Activated CD4-positive, alpha-beta T cell treated with anti-CD3 and anti-CD28 coated beads, Interleukin-2, amount 50 U/mL, for 48 hours (primary cell): ENCODE measurements at places on chromosomes 4 and X.

DNA sequence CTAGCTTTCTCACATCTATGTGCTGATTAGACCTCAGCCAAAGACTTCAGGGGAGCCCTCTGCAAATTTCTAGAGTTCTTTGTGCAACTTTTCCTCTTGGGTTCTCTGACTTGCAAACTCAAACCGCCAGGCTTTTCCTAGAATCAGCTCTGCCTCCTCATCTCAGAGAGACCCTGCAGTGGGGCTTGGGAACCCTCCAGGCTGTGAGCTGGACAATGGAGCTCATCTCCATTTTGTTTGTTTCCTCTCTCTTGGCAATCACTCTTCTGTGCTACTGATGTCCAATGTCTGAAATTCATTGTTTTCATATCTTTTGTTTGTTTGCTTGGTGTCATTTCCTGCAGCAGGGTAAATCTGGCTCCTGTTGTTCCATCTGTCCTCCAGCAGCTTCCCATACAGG, 33.0 kb downstream of the GYPB start:
- no peak for DNase-seq

- no peak for DNase-seq
Observed at GRCh38 chr4:152738827-152739226, 40.7 kb downstream of the TIGD4 start.

DNA sequence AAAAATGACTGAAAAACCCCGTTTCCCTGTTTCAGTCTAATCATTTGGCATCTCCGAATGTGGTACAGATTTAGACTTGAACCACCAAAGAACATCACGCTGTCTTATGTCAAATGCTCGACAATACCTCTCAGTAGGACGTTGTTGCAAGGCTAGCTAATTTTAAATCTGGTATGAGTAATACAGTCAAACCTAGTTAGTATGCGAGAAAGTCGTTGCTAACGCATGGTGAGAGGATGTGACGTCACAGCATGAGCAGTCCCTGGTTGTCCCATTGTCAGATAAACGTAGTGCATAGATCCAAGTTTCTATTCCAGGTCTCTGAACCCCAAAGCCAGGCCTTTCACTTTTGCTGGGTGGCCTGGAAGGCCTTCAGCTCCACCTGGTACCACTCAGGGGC, 44.7 kb downstream of the SETD7 start:
- DNase-seq, result no peak

DNA sequence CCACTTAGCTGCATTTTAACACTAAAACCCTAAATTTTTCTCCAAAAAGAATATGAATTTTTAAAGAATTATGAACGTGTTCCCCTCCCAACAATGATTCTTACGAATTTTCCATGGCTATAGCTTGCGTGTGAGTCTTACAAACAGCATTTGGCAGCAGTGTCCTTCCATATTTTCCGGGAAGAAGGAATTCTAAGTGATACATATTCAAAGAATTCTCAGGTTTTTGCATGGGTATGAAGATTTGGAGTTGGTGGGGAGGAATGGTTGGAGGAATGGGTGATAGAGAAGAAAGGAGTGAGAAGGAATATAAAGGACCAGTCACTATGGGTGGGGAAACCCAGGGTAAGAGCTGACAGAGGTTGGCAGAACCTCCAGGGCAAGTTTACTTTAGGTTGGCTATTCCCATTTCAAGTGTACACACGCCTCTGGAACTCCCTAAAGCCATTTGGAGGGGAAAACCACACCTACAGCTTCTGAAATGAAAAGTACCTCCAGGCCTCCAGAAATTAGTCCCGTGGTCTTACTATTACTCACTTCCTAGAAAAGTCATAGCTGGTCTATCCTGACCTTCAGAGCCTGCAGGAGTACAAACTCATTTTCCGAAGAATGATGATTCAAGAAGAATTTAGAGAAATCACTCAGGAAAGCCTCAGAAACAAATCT, 420.8 kb upstream of the DIPK2B start:
- no peak for DNase-seq

GRCh38 chrX:16966752-16967448, 20.4 kb downstream of the REPS2 start:
- DNase-seq, result no peak

DNA sequence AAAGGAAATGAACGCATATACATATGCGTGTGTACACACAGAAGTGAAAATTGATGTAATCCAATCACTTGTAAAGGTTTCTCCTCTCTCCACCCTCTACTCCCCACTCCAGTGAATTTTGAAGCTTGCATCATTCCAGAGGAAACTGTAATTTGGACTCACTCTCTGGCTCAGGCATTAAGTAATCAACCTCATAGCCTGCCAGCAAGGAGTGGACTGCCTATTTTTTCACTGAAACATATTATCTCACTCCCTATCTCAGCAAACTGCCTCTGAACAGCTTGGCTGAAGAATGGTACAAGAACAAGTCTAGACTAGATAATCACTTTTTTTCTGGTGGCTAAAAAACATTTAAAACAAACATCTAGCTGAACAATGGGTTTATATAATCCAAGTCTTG, 124.2 kb downstream of the C4orf51 start:
- DNase-seq, result no peak

- no peak for DNase-seq
Observed at GRCh38 chrX:130051176-130051845, 59.0 kb downstream of the ELF4 start.

GRCh38 chrX:136064661-136065043, 79.4 kb downstream of the SLC9A6 start:
- DNase-seq, result no peak

- no peak for DNase-seq
Observed at GRCh38 chr4:181176306-181176705, 1066.9 kb upstream of the TENM3 start.

GRCh38 chrX:152895724-152896420, 2.0 kb upstream of the ZNF185 start:
- DNase-seq, result no peak

DNA sequence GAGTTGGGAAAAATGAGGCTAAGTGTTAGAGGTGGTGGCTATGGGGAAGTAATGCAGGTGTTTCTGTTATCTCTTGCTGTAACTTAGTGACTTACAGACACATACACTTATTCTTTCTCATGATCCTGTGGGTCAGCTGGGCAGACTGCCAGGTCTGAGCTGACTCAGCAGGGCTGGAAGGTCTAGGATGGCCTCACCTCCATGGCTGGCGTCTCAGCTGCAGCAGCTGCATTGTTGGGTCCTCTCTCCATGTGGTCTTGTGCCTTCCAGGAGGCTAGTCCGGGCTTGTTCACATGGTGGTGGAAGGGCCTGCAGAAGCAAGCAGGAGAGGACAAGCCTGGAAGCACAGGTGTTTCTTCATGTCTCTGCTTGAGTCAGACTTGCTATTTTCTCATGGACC, 172.7 kb downstream of the NHS start:
- DNase-seq, result no peak

- DNase-seq, result no peak
Observed at GRCh38 chr4:118268780-118269179, 84.0 kb downstream of the PRSS12 start.

GRCh38 chr4:41465146-41465761, 72.7 kb upstream of the LIMCH1 start:
- DNase-seq, result no peak

DNA sequence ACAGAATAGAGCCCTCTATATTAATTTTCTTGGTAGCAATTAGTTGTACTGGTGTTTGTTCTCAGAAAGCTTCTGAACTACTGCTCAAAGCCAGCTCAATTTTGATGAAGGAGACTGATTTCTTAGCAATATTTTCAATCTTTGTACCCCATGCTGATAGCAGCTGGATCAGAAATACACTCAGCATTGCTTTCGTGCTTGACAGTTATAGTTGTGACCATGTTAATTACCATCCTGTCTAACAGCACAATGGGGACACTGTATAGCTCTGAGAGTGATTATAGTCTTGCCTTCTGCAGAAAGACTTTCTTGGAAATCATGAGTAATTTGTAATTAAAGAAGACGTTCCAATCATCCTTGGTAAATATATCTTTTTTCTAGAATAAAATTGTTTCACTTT, 79.7 kb upstream of the GNPDA2 start:
- DNase-seq, result no peak

DNA sequence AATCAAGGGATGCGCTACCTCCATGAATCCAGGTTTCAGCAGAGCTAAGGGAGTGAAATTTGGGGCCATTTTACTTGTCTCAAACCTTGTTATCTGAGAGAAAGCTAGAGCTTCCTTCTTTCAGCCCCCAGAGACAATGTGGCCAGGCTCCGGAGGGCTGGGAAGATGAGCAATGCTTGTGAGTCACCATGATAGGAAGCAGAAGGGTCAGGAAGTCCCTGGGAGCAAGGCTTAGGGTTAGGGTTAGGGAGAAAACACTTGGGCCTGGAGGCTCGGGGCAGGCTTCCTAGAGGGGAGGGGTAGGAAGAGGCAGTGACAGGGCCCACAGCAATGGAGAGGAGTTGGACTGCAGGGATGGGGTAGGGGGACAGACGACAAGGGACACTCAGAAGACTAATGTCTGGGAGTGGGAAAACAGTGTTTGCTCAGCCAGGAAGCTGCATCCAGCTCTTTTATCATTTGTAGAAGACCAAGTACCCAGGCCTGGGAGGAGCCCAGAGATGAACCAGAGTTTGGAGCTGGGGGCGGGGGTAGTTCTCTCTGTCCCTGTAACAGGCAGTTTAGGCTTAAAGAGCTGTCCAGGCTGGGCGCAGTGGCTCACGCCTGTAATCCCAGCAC, 16.4 kb upstream of the PORCN start:
- DNase-seq, result no peak

GRCh38 chrX:40154250-40154852, 56.6 kb upstream of the BCOR start:
- no peak for DNase-seq

DNA sequence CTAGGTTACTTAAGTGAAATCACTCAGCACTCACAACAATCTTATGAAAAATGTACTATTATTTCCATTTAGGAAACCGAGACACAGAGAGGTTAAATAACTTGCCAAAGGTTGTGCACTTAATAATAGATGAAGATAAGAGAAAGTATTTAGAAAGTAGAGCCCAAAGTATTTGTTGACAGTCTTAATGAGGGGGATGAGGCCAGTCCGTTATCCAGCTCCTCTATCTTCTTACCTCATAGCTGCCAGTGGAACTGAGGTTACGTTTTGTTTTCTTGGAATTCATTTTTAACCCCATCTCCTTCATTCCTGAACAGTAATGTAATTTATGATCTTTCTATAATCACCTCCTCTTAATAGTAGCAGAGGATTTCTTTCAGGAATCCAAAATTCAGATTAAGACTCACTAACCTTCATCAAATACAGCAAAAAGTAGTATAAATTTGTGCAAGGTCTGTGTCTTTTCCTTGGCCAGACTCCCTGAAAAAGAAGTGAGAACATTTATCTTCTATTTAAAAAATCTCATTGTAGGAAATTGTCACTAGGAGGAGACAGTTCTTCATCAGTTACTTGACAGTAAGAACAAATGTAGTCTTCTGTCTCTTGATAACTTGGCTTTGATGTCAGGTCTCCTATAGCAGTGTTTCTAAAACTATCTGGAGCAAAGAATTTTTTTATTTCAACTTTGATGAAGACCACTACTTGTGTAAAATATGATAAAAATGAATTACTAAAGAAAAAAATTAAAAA, 35.5 kb downstream of the F8 start:
- DNase-seq, result no peak

DNA sequence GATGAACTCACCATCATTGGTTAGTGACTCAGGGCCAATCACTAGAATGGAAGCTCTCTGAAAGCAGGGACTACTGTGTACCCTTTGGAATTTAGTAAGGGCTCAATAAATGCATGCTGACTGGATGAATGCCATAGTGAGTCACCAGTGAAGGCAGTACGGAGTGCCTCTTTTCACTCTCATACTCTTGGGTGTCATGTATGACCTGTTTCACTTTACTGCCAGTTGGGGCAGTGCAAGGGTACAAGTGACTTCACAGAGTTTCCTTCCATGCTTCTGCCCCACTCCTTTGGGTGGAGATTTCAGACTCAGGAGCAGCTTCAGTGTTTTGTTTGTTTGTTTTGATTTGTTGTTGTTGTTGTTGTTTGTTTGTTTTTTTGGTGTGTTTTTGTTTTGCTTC, 57.7 kb downstream of the SOX3 start:
- no peak for DNase-seq

DNA sequence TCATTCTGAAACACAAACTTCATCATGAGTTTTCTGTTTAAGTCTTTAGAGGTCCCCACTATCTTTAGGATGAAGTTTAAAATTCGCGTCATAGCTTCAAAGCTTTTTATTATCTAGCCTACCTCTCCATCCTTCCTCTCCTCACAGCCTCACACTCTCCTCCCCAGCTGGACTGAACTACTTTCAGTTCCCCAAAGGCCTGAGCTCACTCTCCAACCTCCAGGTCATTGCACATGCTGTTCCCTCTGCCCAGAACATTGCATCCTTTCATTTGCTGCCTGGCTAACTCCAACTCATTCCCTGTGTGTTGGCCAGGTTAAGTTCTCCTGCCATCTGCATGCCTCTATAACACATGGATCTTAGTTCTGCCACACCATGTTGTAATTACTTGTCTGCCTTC, 2.9 kb upstream of the OTUD5 start:
- no peak for DNase-seq

- no peak for DNase-seq
Observed at GRCh38 chr4:128332081-128332480, 44.5 kb upstream of the PGRMC2 start.

DNA sequence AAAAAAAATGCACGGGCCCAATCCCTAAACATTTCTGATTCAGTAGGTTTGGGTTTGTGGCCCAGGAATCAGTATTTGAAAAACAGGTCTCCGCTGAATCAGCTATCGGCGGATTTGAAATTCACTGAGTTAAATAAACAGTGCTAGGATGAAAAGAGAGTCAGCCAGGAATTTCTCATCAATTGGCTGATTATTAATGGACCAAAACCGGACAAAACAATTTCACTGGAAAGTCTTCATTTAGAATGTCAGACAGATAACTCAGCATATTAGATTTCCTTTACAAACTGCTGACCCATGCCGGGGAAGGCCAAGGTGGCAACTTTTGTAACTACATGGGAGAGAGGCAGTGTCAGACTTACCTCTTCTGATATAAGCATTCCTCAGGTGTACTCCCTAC, 99.4 kb upstream of the LSM6 start:
- DNase-seq, result no peak

DNA sequence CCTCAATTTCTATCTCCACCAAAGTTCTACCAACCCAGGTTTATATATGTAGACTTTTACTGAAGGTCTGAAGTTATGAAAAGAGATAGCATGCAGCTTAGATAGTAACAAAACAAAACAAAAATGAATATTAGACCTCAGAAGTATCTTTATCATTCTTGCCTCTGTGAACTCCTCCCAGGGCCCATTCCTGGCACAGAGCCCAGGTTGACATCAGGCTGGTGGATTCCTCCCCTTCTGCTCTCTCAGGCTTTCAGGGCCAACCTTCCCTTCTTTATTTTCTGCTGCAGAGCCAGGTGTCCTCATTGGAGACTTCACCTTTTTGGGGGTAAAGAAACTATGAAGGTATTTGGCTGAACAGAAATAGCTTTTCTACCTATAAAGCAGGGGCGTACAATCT, 112.8 kb upstream of the PITX2 start:
- DNase-seq, result no peak

GRCh38 chrX:136386826-136387225, 86.1 kb downstream of the ADGRG4 start:
- DNase-seq, result no peak

DNA sequence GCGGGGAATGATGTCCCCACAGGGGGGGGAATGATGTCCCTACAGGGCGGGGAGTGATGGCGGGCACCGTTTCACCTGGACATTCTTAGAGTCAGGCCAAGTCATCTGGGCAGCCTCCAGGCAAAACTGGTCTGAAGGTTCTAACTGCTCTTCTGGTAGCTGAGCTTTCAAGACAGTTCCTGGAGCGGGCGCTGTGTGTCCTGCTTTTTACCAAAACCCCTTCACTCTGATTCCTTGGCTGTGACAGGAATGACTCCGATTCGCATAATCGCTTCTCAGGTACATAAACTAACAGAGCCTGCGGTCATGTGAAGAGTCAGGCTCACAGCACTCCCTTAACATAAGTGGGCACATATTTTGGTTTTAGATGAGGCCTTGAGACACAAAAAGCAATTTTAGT, 836.0 kb downstream of the TRIML1 start:
- DNase-seq, result no peak
